ENCODE measurements at places on chromosomes 7 and 10. TPM values are rescaled to one million over a fixed set of nuclear protein-coding genes. Genes with fewer than 3 reads are reported as not detected.

Gene HERPUD2
- 16.6 TPM for total RNA-seq

Gene PNLIPRP3
- 0.12 TPM for total RNA-seq

Gene NCF1
- total RNA-seq = not detected

Gene ADIRF
- total RNA-seq = 73.0 TPM

Gene OR9A2
- total RNA-seq = not detected

Gene NUPR2
- total RNA-seq = not detected

Gene HMX2
- not detected for total RNA-seq

Gene UNCX
- total RNA-seq = not detected

Gene SHTN1
- 1.8 TPM for total RNA-seq

Gene HOXA5
- total RNA-seq = 0.66 TPM

Gene MMD2
- not detected for total RNA-seq

Gene CCDC172
- not detected for total RNA-seq

Gene ACTL6B
- not detected for total RNA-seq

Gene PCDH15
- total RNA-seq = 0.12 TPM

Gene AKR1B15
- total RNA-seq = not detected

Gene CCDC201
- total RNA-seq = not detected

Gene LRRTM3
- total RNA-seq = under 0.01 TPM

Gene PLEKHS1
- not detected for total RNA-seq

Gene SLC25A13
- total RNA-seq = 17.2 TPM

Gene ANKRD1
- total RNA-seq = 1.00 TPM

Gene AUTS2
- 5.1 TPM for total RNA-seq

Gene TUBB8
- total RNA-seq = not detected

Gene AMZ1
- total RNA-seq = 0.22 TPM

Gene FAM25C
- total RNA-seq = not detected

Gene TSPAN13
- 9.7 TPM for total RNA-seq

Gene AKR1C4
- not detected for total RNA-seq

Gene UNC5B
- total RNA-seq = 11.2 TPM

Gene ANXA8
- total RNA-seq = 0.12 TPM

Gene FOXP2
- total RNA-seq = 6.6 TPM

Gene CALCR
- total RNA-seq = not detected

Gene ATOH7
- not detected for total RNA-seq

Gene NAT16
- total RNA-seq = under 0.01 TPM

Gene TAS2R38
- not detected for total RNA-seq

Gene MINPP1
- 33.6 TPM for total RNA-seq

Gene MLLT10
- 49.2 TPM for total RNA-seq

Gene CYP2C9
- not detected for total RNA-seq

Gene PTPRZ1
- 0.89 TPM for total RNA-seq

Gene FAM24B
- total RNA-seq = 9.0 TPM

Gene CYP2C18
- not detected for total RNA-seq

Gene TAS2R4
- total RNA-seq = 1.1 TPM

Gene EPHA1
- total RNA-seq = 0.33 TPM

Gene LRRD1
- total RNA-seq = not detected

Gene IFIT1
- 16.4 TPM for total RNA-seq

Gene LRRC4
- 0.22 TPM for total RNA-seq

Gene CNNM1
- 1.7 TPM for total RNA-seq

Gene SORCS3
- under 0.01 TPM for total RNA-seq

Gene ZNF746
- total RNA-seq = 19.7 TPM

Gene HGF
- 101 TPM for total RNA-seq

Gene FGL2
- total RNA-seq = 0.22 TPM

Gene PKD2L1
- under 0.01 TPM for total RNA-seq

Gene PIP
- not detected for total RNA-seq

Measured in uterine smooth muscle cell (primary cell).